ENCODE measurements at places on chromosomes 11 and 22.

DNA sequence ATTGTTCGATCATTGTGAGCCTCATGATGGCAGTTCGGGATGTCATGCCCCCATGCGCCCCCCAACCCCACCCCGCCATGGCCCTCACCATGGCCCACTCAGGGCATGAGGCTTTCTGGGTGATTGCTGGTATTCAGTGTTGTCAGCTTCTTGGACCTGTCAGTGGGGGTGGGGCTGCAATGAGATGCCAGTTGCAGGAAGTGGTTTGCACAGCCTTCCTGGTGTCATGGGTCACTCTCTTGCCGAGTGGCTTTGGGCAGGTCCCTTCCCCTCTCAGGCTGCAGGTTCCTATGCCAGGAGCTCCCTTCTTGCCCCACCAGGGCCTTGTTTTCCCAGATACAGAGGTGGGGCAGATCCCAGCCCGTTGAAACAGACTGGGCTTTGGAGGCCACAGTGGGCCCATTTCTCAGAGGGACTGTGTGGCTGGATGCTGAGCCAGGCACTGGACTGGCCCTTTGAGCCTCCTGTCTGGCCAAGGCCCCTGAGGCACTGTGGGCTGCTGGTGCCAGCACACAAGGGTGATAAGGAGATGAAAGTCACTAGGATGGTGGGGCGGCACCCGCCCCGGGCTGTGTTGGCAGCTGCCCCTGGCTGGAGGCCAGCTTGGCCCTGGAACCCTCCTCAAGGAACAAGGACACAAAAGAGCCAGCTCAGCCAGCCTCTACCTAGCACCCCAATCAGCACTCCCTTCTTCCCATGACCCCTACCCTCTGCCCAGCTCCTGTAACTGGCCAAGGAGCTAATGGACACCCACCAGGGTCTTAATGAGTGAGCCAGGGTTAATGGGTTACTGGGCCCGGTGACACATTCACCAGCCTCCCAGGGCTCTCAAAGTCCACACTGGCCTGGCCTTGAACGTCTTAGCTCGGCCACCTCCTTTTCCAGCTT lies 1.5 kb upstream of the GGT1 start:
- no peak for DNase-seq

GRCh38 chr11:16356057-16356760 lies at the start of gene SOX6:
Gene SOX6, minus strand, starts transcription at chr11:16356546. Its CDS starts 15,298 bp downstream, at chr11:16341248.
- no peak for DNase-seq

- no peak for DNase-seq
Observed at GRCh38 chr22:44884562-44884961, 125.2 kb downstream of the PHF21B start.

DNA sequence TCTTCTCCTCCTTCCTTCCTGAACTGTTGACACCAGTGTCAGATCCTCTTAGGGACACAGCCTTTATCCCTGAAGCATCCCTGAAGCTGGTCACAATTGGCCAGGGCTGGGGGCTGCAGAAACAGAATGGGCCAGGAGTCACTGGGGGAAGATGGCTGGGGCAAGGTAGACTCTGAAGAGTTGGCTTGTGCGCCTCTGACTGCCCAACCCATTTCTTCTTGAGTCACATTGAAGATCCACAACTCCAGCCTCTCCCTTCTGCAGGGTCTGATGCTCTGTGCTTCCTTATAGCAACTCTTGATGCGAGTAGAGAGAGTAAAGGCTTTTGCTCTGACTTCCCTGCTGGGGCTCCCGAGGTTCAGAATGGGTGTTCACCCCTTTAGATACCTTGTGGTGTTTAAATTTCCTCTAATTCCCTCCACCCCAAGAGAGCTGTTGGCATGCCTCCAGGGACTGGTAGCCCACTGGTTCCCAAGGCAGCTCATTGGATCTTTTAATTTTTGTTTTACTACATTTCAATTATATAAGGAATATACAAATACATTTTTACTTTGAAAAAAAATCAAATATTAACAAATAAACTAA lies 13.4 kb downstream of the PRDM11 start:
- no peak for DNase-seq

- DNase-seq: no peak
Observed at GRCh38 chr11:94271885-94272372, 32.5 kb upstream of the IZUMO1R start.

DNA sequence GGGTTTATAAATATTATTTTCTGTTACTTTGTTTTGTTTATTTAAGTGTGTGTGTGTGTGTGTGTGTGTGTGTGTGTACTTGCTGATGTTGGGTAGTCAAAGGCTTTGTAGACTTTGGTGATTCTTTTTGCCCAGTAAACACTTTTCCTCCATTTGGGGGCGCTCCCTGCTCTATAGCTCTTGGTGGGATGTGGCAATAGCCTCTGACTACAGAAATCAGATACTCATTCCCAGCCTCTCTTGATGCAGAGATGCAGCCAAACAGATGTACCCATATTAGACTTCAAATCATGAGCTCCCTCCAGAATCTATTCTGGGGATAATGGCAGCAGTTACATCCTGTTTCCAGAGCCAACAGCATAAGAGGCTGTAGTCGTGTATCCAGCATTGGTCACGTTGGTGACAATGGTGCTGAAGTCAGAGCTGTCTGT lies 33.4 kb upstream of the APOL5 start:
- DNase-seq: peak; percentile 39

- peak; percentile 22 for DNase-seq
Observed at GRCh38 chr22:35742342-35743100, 24.8 kb downstream of the APOL5 start.

DNA sequence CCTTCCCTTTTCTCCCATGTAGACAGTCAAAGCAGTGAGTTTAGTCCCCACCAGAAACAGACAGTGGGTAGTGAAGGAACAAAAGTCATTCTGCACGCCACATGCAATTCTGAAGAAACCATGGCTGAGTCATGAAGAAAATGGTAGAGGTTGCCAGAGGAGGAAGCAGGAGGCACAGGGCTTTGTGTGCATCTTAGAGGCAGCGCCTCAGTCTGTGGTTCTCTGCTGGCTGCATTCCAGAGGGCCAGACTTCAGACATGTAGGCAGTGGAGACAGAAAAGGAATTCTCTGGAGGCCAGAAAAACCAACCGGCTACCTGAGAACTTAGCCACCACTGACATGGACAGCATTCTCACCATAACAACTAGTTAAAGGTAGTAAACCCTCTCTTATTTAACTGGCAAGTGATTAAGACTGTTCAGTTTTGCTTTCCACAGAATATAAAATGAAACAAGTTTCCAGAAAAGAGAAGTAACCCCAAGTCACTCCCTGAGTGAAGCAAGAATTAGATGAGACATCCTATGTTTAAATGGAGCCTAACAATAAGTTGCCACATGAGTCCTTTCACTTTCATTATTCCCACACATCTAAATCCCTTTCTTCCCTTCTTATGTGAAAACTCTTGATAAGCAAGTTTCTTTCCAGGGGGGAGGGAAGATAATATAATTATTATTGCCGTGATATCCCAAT lies 556.1 kb downstream of the SOX6 start:
- DNase-seq: peak; percentile 92

DNA sequence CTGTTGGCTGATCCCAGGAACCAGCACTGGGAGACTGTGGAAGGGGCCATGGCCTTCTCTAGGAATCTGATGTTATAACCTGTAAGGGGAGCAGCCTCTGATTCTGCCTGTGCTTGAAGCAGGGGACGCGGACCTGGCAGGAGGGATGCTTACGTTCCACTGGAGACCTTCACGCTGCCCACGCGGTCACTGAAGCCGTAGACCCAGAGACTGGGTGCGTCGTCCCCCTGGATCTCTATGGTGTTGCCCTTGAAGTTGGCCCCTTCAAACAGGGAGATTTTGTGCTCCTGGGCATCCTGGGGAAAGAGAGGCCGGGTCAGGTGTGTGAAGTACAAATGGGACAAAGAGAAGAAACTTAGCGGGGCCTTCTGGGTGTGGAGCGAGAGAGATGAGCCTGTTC lies 11.8 kb upstream of the TPST2 start:
- DNase-seq: no peak

- peak; percentile 20 for DNase-seq
Observed at GRCh38 chr11:105670811-105671210, 60.9 kb downstream of the GRIA4 start.

- DNase-seq: no peak
Observed at GRCh38 chr11:78080084-78080817, 589 bp upstream of the NDUFC2 start.

DNA sequence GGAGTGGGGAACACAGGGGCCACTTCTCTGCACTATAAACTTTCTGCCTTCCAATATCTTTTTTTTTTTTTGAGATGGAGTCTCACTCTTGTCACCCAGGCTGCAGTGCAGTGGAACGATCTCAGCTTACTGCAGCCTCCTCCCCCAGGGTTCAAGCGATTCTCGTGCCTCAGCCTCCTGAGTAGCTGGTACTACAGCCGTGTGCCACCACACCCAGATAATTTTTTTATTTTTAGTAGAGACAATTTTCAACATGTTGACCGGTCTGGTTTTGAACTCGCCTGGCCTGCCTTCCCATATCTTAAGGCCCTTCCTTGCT lies 1.7 kb downstream of the SLC3A2 start:
- DNase-seq: no peak

- DNase-seq: no peak
Observed at GRCh38 chr11:2443406-2443805, 908 bp downstream of the TRPM5 start.

GRCh38 chr11:103395612-103396011 lies 286.4 kb downstream of the DYNC2H1 start:
- peak; percentile 23 for DNase-seq

GRCh38 chr11:83449338-83449913 lies 163.3 kb upstream of the CCDC90B start:
- DNase-seq: no peak

- no peak for DNase-seq
Observed at GRCh38 chr11:34261095-34261494, 96.7 kb downstream of the ABTB2 start.

DNA sequence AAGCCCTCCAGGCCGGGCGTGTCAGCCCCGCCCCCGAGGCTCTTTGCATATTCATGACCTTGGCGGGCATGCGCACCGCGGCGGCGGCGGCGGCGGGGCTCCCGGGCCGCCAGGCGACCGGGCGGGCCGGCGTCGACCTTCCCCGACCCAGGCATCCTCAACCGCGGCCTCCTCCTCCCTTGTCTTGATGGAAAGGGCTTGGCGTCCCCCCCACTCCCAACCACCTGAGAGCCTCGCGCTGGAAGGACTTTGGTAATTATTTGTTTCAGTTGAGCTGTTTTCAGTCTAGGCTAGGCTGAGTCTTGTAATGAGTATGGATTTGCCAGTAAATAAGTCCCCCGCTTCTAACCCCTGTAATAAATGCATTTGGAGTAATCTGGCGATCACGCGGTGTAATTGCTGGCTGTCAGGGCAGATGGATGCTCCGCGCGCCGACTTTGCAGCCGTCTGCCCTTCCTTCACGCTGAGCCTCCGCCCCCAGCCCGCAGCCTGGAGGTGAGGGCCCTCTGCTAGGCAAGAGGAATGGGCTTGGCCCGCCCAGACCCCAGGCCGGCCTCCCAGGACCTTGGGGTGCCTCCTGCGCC lies 25.2 kb downstream of the FLRT1 start:
- no peak for DNase-seq

GRCh38 chr11:69587454-69588090 lies 53.4 kb upstream of the CCND1 start:
- DNase-seq: peak; percentile 52

DNA sequence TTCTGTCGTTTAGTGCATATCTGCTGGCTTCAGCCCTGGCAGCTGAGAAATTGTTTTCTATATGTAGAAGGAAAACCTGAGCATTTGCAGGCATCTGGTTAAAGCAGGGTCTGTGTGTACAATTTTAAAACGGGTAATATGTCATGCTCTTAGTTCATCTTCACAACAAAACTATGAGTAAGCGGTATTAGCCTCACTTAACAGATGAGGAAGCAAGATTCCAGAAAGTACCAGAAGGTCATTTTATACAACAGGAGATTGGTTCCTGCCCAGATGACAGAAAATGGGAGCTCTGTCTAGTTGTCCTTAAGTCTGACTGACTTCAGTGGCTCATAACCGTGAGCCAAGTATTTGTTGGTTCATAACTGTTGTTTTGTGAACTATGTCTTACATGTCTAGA lies 1.1 kb downstream of the TIMM10B start:
- DNase-seq: no peak

- no peak for DNase-seq
Observed at GRCh38 chr11:58979222-58979621, 39.9 kb downstream of the GLYATL1 start.

GRCh38 chr11:7673724-7674434 lies 579 bp upstream of the CYB5R2 start:
- DNase-seq: no peak

GRCh38 chr22:38957046-38957770 lies at the start of gene APOBEC3A:
Gene APOBEC3A, plus strand, starts transcription at chr22:38957609. Its CDS starts 83 bp downstream, at chr22:38957692.
- peak; percentile 16 for DNase-seq

Measured in MCF 10A (cell line).